ENCODE measurements at places on chromosomes 7 and 10. TPM values are rescaled to one million over a fixed set of nuclear protein-coding genes. Genes with fewer than 3 reads are reported as not detected.

DNA sequence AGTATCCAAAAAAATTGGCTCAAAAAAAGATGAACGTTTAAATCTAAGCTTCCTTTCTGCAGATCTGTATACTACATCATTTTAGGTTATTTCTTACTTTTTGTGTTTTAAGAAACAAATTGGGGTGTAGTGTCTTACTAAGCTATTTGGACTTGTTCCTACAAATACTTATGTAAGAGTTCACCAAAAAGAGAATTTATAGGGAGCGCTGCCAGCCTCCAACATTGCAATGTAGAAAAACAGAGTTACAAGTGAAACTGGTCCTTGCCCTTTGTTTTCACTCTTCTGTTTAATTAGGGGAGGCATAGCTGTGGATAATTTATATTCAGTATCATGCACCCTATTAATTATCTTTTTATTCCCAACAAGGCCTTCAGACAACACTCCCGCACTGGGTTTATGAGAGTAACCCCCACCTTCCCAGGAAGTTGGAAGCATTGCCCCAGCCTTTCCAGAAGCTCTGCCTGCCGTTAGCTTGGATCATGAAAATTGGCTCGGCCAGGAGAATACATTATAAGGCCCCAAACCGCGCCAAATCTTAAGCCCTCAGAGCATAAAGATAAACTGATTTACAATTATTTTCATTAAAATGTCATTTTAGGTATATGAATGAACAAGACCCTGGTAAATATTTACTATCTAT, 261.8 kb upstream of the KLF6 start:
- DNase-seq, result no peak

DNA sequence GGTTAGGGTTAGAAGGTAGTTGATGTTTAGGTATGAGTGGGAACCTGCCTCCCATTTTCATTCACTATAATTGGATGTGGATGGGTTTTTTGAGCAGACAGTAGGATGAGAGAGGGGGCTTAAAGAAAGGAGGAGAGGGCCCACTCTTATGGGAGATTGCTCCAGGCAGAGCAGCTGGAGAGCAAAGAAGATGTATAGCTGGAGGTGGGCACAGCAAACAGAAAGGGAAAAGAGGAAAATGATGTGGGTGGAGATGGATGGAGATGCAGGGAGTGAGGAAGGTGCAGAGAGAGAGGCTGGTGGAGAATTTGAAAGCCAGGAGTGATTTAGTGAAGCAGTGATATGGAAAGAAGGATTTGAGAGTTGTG, 29.9 kb downstream of the LSMEM1 start:
- DNase-seq, result no peak

DNA sequence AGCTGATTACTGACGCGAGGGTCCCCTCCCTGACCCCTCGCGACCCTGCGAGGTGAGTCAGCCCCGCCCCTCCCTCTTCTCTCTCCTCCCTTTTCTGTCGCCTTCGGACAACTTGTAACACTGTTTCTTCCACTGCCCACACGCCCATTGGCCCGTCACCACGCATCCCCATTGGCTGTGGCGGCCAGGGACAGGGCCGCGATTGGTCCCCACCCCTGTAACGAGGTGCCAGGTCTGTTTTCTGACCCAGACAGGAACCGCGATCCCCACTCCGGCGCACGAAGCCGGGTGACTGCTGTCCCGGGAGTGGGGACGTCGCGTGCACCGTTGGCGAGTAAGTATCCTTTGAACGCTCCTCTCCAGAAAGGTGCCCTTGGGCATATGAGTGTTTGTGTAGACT, at the start of gene STRA8:
Gene STRA8 (plus strand): TSS at position 269 of the 400 bp plus-strand sequence. CDS start 6,687 bp downstream, outside the sequence.
- DNase-seq, result no peak

The PI4K2A gene
- polyA plus RNA-seq, result 18.9 TPM

- no peak for DNase-seq
Measured at GRCh38 chr7:82098414-82098813, 328.6 kb upstream of the HGF start.

DNA sequence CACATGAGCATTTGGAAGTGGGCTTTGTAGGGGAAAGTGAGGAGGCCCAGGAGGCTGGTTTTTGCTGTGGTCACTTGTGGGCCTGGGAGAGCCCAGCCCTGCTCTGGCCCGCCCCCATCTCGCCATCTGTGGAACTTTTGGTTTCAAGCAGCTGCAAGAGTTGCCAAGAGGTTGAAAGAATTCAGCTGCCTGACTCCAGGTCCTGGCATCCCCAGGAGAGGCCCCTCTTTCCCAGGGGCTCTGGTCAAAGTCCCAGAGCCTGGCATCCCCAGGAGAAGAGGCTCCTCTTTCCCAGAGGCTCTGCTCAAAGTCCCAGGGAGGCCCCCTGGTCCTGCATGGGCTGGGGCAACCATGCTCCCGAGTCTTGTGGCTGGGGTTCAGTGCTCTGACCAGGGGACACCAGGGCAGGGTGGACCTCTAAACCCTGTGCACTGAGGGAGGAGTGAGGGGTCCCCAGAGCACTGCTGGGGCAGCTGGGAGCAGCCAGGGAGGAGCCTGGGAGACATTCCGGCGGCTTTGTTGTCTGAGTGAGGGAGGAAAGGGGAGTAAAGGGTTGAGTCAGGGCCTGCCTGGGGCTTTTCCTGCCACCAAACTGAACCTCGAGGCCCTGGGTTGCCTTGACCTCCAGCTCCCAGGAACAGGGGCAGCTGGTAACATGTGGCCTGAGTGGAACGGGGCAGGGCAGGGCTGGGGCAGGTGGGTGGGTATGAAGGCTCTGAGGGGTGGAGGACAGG, 27.7 kb upstream of the CSGALNACT2 start:
- DNase-seq, result peak; percentile 49

DNA sequence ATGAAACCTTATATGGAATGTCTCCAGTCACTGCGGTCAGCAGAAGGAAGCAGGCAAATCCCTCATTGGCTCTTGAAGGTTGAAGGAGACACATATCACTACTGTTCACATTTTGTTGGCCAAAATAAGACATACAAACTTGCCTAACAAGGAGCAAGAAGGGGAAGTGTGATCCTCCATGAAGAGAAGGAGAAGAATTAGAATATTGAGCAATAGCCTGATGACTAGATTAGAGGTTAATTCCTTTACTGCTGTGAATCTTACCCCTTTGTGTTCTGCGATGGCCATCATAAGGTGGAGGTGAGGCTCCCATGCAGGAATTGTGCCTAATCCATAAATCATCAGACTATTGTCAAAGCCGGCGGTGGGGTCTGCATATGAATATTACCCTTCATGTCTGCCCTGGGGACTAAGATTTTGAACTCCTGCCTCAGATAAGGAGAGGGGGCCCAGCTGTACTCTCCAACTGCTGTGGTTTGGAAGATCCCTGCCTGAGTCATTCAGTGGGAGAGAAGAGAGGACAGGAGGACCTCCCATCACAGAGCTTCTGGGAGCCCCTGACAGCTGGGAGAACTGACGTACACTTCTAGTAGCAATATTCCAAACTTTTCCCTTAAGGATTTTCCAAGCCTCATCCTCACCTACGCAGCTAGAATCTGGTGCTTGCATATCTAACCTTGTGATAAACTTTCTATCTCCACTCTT, 398.5 kb downstream of the REEP3 start:
- no peak for DNase-seq

GRCh38 chr10:98263088-98263487, 4.9 kb downstream of the LOXL4 start:
- DNase-seq, result no peak

DNA sequence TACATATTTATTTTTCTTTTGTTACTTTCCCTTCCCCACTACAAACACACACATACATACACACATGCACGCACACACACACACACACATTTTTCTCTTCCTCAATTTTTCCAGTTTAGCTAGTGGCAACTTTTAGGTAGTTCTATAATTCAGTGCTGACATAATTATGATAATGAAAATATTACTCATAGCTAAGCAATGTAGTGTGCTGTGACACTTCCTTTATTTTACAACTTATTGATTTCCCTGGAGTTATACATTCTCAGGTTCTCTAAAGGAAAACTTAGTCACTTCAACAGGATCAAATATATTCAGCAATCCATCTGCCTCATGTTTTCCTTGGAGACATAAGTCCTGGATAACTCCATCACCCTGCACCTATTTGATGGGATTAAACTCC, 151.6 kb downstream of the CACNA2D1 start:
- DNase-seq, result no peak

GRCh38 chr10:116973946-116974455, 31.0 kb downstream of the SHTN1 start:
- no peak for DNase-seq

- DNase-seq, result no peak
Measured at GRCh38 chr7:142862786-142863400, 8.0 kb downstream of the EPHB6 start.

The ARMC3 gene
- polyA plus RNA-seq, result 14.0 TPM

Data from renal cortex interstitium (tissue), 15 donors.